ENCODE measurements at places on chromosomes 13 and 19.
A peak's percentile ranks its signal among the peaks of the same experiment; 100 is the strongest.

DNA sequence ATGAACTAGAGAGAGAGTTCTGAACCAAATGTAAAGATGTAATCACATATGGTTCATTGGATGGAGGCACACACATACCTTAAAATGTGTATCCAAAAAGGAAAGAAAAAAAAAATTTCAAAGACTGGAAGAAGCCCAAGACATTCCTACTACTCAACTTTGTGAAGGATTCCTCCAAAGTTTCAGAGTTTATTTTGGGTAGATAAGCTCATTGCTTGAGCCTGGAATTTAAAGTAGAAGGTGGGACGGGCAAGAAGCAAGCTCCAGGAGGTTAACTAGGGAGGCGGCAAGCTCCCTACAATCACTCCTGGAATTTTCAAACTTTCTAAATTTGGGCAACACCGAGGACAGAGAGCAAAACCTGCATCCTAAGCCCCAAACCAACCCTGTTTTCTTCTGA lies 1.9 kb downstream of the TSHZ3 start:
- no peak for DNase-seq

- no peak for DNase-seq
Observed at GRCh38 chr19:37999309-38000213, 92.6 kb downstream of the SIPA1L3 start.

DNA sequence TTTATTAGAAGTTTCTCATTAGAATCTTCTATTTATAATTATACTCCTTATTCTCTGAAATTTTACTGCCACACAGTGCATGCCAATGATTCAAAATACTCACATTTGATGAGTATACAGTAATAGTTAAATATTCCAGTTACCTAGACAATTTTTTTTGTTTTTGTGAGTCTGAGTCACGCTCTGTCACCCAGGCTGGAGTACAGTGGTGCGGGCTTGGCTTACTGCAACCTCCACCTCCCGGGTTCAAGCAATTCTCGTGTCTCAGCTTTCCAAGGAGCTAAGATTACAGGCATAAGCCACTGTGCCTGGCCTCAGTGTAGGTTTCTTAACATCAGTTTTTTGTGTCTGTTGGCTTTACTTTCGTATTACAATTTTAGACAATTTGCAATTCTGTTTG lies 87.1 kb downstream of the ZNF486 start:
- DNase-seq = no peak

GRCh38 chr19:32124585-32124984 lies 220.8 kb upstream of the ZNF507 start:
- no peak for DNase-seq

DNA sequence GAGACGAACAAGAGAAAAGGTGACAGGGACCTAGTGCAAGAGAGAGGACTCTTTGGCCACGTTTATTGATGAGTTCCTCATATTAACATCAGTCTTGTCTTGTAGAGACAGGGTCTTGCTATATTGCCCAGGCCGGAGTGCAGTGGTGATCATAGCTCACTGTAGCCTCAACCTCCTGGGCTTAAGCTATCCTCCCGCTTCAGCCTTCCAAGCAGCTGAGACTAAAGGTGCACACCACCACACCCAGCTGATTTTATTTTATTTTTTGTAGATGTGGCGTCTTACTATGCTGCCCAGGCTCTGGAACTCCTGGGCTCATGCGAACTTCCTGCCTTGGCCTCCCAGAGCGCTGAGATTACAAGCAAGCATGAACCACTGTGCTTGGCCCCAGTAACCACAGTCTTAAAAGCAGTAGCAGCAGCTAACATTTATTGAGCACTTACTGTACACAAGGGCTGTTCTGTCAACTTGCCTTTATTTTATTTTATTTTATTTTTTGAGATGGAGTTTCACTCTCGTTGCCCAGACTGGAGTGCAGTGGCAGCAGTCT lies 1.1 kb upstream of the SH2D3A start:
- DNase-seq = peak; percentile 40

DNA sequence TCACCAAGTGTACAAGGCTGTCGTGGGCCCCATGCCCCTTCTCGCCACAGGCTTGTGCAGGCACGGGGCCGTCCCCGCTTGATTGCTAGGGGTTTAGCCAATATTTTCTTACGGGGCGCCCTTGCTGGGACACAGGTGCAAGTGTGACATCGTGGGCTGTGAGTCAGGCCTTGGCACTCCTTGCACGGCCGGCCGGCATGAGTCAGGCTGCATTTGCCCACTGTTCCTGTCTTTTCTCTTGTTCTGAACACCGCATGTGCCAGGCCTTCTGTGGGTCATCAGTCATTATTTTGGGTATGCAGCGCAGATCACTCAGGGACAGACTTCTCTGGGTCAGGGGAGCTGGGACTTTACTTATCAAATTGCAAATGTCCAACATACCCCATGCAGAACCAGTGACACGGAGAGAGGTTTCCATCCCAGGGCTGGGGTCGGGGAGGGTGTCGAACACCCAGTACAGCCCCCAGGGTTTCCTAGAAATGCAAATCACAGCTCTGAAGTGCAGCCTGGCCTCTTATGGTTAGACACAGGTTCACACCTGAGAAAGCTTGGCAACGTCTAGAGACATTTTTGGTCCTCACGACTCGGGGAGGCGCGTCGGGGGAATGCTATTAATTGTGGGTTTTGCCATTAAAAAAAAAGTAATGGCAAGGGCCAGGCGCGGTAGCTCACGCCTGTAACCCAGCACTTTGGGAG lies 22.5 kb upstream of the KLF2 start:
- no peak for DNase-seq

GRCh38 chr19:18861917-18862316 lies 30.2 kb downstream of the UPF1 start:
- DNase-seq = no peak

- no peak for DNase-seq
Observed at GRCh38 chr13:32311188-32311897, 3.8 kb downstream of the ZAR1L start.

DNA sequence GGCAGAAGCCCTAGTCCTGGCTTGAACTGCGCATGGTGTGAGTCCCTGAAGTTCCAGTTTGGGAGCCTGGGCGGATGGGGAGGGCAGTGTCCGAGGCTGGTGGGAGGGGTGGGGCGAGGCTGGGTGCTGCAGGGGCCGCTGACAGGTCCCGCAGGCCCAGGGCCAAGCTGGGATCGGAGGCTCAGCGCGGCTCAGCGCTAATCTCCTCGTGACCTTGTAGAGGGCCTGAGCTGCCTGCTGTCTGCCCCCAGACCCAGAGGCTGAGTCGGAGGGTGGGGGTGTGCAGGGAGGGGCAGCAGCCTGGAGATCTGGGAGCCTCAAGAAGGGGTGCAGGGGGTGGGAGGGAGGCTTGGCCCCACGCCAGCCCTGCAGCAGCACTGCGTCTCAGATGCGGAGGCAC lies 3.0 kb downstream of the ATP1A3 start:
- no peak for DNase-seq

DNA sequence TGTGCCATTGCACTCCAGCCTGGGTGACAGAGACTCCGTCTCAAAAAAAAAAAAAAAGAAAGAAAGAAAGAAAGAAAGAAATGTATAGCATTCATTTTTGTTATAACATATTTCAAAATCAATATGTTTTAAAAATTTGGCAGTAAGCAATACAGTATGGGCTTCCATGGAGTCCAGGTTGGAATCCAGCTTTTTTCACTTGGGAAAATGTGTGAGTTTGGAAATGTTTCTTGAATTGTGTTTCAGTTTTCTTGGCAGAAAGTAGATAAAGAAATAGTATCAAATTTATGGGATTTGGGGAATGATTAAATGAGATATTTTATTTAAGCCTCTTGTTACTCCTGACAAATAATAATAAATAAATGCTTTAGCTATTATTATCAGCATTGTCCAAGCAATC lies 225.6 kb downstream of the PCDH9 start:
- DNase-seq = no peak

- no peak for DNase-seq
Observed at GRCh38 chr19:45761714-45762113, 7.3 kb downstream of the SIX5 start.

GRCh38 chr13:46296115-46296822 lies 84.5 kb downstream of the LRRC63 start:
- DNase-seq = no peak

- no peak for DNase-seq
Observed at GRCh38 chr13:73825143-73825542, 309.1 kb downstream of the KLF12 start.

DNA sequence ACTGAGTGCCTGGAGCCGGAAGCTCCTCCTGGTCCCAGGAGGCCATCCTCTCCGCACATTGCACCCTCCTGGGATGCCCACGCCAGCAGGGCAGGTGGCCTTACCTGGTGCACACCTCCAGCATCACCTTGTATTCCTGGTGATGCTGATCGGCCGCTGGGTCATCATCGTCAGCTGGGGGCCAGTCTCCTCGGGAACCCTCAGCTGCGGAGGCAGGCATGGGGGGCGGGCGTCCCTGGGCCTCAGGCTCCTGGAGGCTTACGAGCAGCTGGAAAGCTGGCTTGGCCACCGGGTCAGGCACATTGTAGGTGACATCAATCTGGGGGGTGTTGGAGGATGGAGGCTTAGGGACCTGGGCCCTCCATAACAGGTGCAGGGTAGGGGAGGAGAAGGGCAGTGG lies 13.7 kb downstream of the F2RL3 start:
- DNase-seq = no peak

GRCh38 chr13:47027780-47028437 lies 131.1 kb upstream of the HTR2A start:
- no peak for DNase-seq

DNA sequence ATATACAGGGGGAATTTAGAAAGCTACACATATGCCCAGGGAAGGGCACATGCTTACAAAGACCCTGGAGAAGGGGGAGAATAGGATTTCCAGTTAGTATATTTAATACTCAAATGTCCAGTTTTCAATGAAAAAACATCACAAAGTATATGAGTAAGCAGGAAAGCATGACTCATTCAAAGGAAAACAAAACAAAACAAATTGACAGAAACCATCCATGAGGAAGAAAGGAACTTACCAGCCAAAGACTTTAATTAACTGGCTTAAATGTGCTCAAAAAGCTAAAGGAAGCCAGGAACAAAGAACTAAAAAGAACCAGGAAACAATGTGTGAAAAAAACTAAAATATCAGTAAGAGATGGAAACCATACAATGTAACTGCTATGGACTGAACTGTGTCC lies 716.2 kb upstream of the ARGLU1 start:
- no peak for DNase-seq

GRCh38 chr13:93766719-93767118 lies 540.1 kb downstream of the GPC6 start:
- DNase-seq = no peak

GRCh38 chr19:46181388-46181779 lies 33.3 kb downstream of the IGFL2 start:
- DNase-seq = no peak

GRCh38 chr19:29683009-29683408 lies 17.7 kb downstream of the PLEKHF1 start:
- DNase-seq = no peak

DNA sequence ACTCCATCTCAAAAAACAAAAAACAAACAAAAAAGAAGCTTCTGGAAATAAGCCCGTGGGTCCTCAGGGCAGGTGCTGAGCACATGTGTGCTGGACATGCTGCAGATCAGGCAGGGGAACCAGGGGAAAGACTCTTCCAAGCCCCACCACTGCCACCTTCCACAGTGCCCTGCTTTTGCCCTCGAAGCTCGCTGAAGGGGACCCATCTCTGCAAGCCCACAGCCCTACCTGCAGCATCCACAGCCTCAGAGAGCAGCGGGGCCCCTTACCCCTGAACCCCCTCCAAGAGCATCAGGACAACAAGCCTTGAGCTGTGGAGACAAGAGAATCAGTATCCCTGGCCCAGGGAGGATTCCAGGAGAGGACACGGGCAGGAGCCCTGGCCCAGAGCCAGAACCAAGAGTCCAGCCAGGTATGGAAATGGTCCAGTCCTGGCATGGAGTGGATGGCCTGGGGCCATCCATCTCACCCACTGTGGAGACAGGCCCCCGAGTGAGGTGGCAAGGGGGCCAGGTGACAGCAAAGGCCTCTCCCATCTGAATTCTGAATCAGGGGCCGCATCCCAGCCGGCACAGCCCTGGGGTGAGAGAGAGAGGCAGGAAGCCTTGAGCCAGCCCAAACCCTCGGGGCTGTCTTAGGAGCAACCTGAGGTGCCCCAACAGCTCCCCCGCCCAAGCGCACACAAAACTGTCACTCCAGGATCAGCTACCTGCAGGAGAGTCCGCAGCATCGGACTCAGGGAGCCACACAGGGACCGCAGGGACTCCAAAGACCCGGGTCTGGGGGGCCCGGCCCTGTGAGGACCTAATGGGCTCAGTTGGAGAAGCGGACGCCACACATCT lies 51.8 kb upstream of the TPM4 start:
- DNase-seq = no peak

- no peak for DNase-seq
Observed at GRCh38 chr13:24661713-24662112, 18.5 kb upstream of the ATP12A start.

DNA sequence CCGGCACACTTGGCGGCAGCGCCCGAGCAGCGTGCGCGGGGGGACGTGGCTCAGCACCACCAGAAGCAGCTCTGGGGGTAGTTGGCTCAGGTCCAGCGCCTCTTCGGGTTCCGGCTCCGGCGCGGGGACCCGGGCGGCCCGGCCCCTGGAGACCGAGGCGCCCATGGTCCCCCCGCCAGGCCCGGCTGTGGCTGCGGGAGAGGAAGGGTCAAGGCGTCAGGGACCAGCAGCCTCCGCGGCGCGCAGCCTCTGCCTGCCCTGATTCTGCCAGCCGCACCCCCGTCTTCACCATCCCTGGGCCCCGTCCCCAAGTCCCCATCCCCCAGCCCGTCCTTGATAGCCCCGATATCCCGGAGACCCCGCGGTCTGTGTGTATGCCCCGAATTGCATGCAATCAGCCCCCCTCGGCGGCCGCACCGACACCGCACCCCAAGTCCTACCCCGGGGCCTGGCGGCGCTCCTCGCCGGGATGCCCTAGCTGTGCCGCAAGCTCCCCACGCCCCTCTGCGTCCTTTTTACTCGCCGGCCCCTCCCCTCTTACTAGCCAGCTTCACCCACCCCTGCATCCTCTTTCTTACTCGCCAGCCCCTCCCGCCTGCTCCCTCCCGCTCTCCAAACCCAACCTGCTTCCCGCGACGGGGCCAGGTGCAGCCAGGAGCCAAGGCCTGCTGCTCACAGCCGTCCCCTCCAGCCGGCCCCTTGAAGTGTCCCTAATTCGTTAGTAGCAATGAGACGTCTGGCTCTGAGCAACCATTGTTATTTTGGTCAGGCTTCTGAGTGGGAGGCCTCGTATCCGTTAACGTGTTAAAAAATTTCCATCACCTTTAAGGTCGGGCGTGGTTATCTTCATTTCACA lies at the start of gene FBXO27:
Gene FBXO27, minus strand, starts transcription at position 487 of the 856 bp plus-strand sequence. Its CDS starts 322 bp downstream, at position 165.
- DNase-seq = peak; percentile 4

- DNase-seq = no peak
Observed at GRCh38 chr13:99395436-99395835, 88.2 kb upstream of the GPR183 start.

DNA sequence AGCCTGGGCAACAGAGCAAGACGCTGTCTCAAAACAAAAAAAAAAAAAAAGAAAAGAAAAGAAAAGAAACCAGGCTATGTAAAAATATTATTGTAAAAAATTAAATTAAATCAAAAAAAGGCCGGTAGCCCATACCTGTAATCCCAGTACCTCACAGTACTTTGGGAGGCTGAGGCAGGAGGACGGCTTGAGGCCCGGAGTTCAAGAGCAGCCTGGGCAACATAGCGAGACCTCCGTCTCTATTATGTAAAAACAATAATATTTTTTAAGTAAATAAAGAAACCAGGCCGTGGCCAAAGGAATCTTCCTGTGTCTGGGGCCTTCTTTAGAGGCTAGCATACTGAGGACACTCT lies 770 bp upstream of the CAPNS1 start:
- no peak for DNase-seq

All from T-helper 1 cell (primary cell).